ENCODE measurements at places on chromosomes 11 and 22. TPM values are rescaled to one million over a fixed set of nuclear protein-coding genes. Genes with fewer than 3 reads are reported as not detected.

POU2AF1 gene
- not detected for total RNA-seq

RAG2 gene
- not detected for total RNA-seq

LARGE1 gene
- 11.6 TPM for total RNA-seq

MOGAT2 gene
- not detected for total RNA-seq

SYNGR1 gene
- total RNA-seq = 16.8 TPM

SCO2 gene
- 3.6 TPM for total RNA-seq

ST3GAL4 gene
- 22.1 TPM for total RNA-seq

C11orf98 gene
- 61.7 TPM for total RNA-seq

MRTFA gene
- total RNA-seq = 47.4 TPM

MRE11 gene
- total RNA-seq = 25.6 TPM

OR51E2 gene
- not detected for total RNA-seq

HPX gene
- total RNA-seq = 0.45 TPM

IGF2 gene
- total RNA-seq = 0.37 TPM

ST14 gene
- total RNA-seq = 174 TPM

SLC22A24 gene
- total RNA-seq = not detected

CAVIN3 gene
- total RNA-seq = 19.5 TPM

DBX1 gene
- not detected for total RNA-seq

HEPHL1 gene
- not detected for total RNA-seq

KRTAP5-9 gene
- not detected for total RNA-seq

FAM83F gene
- 21.9 TPM for total RNA-seq

CHRNA10 gene
- 6.5 TPM for total RNA-seq

MAPK8IP2 gene
- 2.9 TPM for total RNA-seq

PARVG gene
- total RNA-seq = not detected

DERL3 gene
- 3.7 TPM for total RNA-seq

SHISAL1 gene
- not detected for total RNA-seq

UBQLNL gene
- 0.14 TPM for total RNA-seq

SHANK3 gene
- total RNA-seq = 2.1 TPM

ZNF214 gene
- total RNA-seq = 3.0 TPM

CAPN5 gene
- total RNA-seq = 22.3 TPM

ARHGAP20 gene
- total RNA-seq = not detected

OVOL1 gene
- 15.2 TPM for total RNA-seq

SLC29A2 gene
- total RNA-seq = 40.4 TPM

C22orf15 gene
- not detected for total RNA-seq

TMEM121B gene
- total RNA-seq = 0.42 TPM

EMSY gene
- total RNA-seq = 30.0 TPM

TRPC6 gene
- not detected for total RNA-seq

OR2AT4 gene
- total RNA-seq = not detected

MMP7 gene
- 171 TPM for total RNA-seq

SIK2 gene
- 13.9 TPM for total RNA-seq

OR8G1 gene
- not detected for total RNA-seq

NPTXR gene
- 6.6 TPM for total RNA-seq

THAP7 gene
- 24.5 TPM for total RNA-seq

ANGPTL5 gene
- total RNA-seq = not detected

HIC2 gene
- 7.7 TPM for total RNA-seq

Data from Calu3 (cell line).